ENCODE measurements at places on chromosomes 1 and 21.

DNA sequence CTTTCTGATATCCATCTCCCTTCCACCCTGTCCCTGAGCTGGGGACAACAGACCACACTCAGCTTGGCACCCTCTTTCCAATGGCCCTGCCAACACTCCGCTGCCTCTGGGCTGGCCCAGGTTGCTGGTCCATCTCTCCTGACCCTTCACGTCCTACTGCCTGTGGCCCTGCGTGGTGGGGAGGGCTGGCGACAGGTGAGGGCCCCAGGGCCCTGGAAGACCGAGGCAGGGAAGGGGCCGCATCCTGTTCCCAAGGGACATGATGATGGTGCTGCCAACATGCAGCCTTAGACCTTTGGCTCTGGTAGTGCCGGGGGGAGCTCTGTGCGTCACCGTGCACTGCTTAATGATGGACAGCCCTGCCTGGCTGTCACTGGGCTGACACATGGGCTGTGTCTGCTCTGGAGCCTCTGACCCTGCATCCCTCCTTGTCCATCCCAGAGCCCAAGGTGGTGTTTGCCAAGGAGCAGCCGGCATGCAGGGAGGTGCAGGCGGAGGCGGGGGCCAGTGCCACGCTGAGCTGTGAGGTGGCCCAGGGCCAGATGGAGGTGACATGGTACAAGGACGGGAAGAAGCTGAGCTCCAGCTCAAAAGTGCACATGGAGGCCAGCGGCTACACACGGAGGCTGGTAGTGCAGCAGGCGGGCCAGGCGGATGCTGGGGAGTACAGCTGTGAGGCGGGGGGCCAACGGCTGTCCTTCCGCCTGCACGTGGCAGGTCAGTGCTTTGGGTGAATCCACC, 65.2 kb downstream of the OBSCN start:
- DNase-seq, result no peak

GRCh38 chr1:222975472-222976122, 160.8 kb downstream of the DISP1 start:
- no peak for DNase-seq

GRCh38 chr1:58307431-58307830, 239.1 kb downstream of the OMA1 start:
- DNase-seq, result no peak

- DNase-seq, result no peak
Observed at GRCh38 chr1:162028726-162029125, 5.1 kb upstream of the OLFML2B start.

- DNase-seq, result no peak
Observed at GRCh38 chr1:29646161-29646775, 409.9 kb downstream of the PTPRU start.

- no peak for DNase-seq
Observed at GRCh38 chr1:241964550-241965282, 7.1 kb downstream of the BECN2 start.

- DNase-seq, result no peak
Observed at GRCh38 chr1:15066191-15066590, 87.4 kb upstream of the TMEM51 start.

DNA sequence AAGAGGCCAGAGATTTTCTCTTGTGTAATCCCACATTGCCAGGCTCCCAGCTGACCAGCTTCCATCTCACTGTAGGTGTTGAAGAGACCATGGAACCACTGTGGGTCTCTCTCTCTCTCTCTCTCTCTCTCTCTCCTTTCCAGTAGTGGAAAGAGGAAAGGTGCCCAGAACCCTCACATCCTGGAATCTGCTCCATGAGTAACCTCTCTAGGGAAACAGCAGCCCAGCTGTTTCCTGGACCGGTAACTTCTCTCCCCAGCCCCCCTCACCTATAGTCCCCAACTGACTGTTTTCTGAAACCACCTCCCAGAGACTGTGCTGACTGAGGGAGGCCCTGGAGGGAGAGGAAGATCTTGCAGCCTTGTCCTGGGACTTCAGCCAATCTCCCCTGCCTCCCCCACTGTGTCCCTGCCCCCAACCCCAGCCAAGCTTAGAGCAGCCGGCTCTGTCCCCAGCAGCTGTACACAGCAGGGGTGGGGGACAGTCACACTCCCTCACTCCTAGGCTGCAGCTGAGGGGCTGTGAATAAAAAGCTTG, 20.6 kb upstream of the SLC45A3 start:
- no peak for DNase-seq

DNA sequence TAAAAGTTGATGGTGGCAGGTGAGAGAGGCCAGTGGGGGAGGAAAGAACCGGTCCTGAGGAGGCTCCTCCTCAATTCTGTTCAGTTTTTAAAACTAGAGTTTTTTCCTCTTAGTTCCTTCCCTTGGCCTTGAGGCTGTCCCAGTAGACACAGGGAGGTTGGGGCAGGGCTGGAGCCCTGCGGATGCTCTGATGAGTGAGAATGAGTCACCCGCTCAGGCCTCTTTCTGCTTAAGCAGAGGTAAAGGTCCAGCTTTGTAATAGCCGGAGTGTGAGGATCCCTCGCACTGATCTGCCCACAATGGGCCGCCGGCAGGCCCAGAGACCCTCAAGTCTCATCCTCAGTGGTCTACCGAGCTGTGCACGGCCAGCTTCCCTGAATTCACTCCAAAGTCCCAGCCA, 49.6 kb upstream of the IRF2BP2 start:
- DNase-seq, result no peak

- no peak for DNase-seq
Observed at GRCh38 chr1:29912425-29912824, 676.1 kb downstream of the PTPRU start.

- DNase-seq, result no peak
Observed at GRCh38 chr1:48693180-48693579, 83.5 kb downstream of the BEND5 start.

- DNase-seq, result no peak
Observed at GRCh38 chr1:247303216-247303615, 28.5 kb downstream of the ZNF496 start.

GRCh38 chr1:40270152-40270834, 12.3 kb downstream of the ZMPSTE24 start:
- peak; percentile 65 for DNase-seq

GRCh38 chr1:29621826-29622435, 385.6 kb downstream of the PTPRU start:
- no peak for DNase-seq

- peak; percentile 39 for DNase-seq
Observed at GRCh38 chr1:80064524-80064923, 1058.0 kb upstream of the ADGRL4 start.

- peak; percentile 74 for DNase-seq
Observed at GRCh38 chr1:32801096-32801715, 16.0 kb downstream of the YARS1 start.

DNA sequence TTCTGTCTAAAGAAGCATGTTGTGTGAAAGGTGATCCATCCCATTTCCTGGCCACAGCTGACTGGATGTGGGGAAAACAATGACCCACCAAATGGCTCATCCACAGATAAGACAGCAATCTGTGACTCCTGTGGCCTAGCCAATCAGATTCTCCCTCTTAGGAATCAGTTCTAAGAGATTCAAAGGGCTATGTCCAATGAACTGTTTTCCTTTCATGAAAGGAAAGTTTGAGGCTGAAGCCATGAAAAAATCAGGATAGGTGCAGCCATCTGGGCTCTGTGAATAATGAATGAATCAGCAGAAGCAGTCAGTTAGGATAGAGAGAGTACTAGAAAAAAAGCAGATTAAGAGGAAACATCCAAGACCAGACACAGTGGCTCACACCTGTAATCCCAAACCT, 164.7 kb downstream of the NRIP1 start:
- no peak for DNase-seq

DNA sequence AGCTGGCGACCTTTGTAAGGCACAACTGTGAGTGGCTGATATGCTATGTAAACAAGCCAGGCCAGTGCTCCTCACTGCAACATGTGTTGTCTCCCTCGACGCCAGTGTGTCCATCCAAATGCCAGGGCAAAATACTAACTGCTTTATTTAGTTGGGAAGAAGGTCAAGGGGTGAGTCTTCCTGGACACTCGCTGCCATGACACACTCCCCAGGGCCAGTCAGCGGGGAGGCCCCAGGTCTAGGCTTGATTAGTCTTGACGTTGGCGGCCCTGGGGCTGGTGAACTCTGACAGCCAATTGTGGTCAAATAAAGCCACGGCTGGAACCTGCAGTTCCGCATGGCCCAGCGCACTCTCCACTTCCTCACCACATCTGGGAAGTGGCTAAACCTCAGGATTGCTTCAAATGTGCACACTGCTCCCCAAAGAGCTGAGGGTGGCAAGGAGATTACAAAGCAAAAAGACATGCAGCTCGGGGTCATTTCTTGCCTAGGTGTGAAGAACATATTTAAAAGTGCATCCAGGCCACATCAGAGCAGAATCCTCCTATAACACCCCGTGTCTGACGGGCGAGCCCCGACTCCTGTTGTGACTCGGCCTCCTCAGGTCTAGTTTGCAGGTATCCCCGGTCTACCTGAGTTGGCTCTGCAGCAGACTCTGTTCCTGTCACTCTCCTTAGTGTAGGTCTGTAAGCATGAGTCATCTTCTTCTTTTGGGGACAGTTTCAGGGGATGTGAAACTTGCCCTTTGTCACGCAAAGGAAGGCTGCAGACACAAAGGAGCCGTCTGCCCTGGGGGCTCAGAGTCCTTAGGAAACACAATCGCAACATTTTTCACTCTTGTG, 183.5 kb downstream of the RUNX1 start:
- DNase-seq, result no peak

GRCh38 chr1:109984190-109984455, 442 bp upstream of the AHCYL1 start:
- no peak for DNase-seq

DNA sequence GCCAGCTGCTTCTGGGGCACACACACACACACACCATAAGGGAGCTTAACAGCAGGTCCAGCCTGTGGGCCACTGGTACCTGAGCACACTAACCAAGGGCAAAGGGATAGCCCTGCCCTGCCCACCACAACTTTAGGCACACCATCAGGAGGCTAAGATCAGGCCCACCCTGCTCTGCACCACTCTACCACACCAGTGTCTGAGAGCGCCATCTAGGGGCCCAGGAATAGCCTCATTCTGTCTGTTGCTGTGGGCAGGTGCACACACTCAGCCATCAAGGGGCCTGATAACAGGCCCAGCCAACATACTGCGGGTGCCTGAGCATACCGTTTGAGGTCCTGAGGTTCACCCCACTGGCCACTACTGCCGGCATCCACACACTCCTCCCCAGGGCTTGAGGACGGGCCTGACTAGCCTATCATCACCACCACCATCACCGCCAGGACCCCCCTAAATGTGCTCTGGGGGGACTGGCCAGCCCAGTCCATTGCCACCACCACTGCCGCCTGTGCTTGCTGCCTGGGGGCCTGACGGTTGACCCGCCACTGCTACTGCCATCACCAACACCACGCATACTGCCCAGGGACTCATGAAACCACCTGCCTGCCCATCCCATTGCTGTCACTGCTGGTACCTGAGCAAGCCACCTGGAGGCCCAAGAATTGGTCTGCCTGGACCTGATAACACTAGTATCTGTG, 31.3 kb downstream of the NSL1 start:
- no peak for DNase-seq

DNA sequence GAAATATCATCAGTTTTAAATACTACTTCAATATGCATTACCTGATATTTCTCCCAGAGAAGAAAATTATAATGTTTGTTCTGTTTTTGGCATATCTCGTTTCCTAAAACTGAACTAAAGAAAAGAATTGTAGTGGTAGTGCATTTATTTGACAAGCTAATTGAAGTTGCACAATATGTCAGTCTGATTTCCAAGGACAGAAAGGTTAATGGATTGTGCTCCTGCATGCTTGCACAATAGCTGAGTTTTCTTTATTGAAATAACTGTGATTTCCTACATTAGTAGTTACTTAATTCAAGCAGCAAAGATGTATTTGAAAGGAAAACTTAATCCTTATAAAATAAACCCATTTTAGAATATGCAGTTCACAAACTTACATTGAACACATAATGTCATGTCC, 2047.7 kb downstream of the NCAM2 start:
- no peak for DNase-seq

- peak; percentile 68 for DNase-seq
Observed at GRCh38 chr1:55021942-55022546, 17.3 kb upstream of the PCSK9 start.

DNA sequence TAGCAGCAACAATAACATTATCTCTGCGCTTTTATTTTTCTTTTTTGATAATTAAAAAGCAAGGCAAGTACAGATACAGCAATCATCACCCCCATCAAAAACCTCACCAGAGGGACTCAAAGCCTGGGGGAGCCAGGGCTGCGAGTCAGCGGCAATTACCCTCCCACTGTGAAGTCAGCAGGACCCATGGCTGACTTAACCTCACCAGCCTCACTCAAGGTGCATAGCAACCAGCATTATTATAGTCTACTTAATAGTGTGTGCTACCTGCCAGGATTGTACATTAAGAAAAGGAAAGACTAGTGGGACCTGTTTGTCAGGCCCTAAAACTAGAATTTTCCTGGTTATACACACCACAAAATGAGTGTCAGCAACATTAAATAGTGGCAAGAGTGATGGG, 28.9 kb upstream of the SERBP1 start:
- no peak for DNase-seq

- no peak for DNase-seq
Observed at GRCh38 chr1:60111118-60111517, 37.5 kb upstream of the C1orf87 start.

DNA sequence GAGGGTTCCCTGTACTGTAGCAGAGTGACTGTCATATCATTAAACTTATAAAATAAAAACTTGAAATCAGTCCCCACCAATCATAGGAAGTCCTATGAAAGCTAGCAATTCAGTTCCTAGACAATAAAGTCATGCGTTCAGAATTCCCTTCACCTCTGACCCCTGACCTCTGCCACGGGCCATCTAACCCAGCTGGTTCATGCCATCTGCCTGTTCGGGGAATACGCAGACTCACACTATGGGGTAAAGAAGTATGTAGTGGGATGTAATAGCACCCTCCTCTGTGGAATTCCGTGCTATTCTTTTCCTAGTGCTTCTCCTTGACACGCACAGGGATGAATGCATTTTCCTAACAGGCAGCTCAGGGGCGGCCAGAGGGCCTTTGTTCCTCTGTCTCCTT, 2.1 kb downstream of the GSTM4 start:
- DNase-seq, result no peak

GRCh38 chr1:59699227-59699847, 115.4 kb upstream of the HOOK1 start:
- no peak for DNase-seq

GRCh38 chr1:246034630-246035029, 472.4 kb downstream of the SMYD3 start:
- no peak for DNase-seq
